ENCODE measurements at places on chromosomes 6 and 20.

- no peak for DNase-seq
These were observed 30.9 kb upstream of the NOTCH4 start for GRCh38 chr6:32254761-32255198.

- DNase-seq, result no peak
These were observed 76.9 kb downstream of the ANKRD6 start for GRCh38 chr6:89509777-89510281.

GRCh38 chr20:38326309-38326708 is 20.0 kb upstream of the LBP start:
- no peak for DNase-seq

- DNase-seq, result no peak
These were observed 91.9 kb upstream of the SLC24A3 start for GRCh38 chr20:19120569-19120968.

DNA sequence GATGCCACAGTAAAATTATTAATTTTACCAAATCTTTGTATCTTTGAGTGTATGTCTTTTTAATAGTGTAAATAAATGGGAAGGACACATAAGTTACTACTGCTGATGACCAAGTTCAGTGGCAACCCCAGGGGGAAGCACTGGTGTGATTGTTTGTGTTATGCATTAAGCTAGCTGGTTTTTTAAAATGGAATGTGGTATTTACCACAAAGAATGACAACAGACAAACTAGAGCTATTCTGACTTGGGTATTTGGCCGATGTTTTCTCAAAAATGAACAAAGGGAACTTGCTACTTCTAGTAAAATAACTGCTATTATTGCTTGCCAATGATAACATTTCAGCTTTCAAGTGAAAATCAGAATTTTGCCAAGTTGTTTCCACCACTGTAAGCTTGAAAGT is 2.9 kb downstream of the FNDC1 start:
- no peak for DNase-seq

DNA sequence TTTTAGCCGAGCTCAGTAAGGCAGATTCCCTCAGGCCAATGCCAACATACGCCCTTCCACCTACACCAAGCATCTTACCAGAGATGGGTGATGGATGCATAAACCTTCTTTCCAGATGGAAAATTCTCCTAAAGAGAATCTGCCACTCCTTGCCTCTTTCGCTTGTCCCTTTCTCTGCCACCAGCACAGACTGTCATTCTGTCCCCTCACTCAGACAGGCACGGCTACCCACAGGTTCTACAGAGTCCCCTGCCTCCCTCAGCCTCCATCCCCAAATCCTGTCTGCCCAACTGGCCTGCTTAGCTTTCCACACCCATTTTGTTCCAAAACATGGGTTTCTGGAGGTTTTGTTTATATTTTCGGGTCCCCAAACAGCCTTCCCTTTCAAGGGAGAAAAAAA is 12.7 kb upstream of the FOXF2 start:
- no peak for DNase-seq

All from B cell (primary cell).